ENCODE measurements at places on chromosomes 6 and 20.

GRCh38 chr20:18857640-18858039 is 44.1 kb downstream of the SCP2D1 start:
- no peak for DNase-seq

DNA sequence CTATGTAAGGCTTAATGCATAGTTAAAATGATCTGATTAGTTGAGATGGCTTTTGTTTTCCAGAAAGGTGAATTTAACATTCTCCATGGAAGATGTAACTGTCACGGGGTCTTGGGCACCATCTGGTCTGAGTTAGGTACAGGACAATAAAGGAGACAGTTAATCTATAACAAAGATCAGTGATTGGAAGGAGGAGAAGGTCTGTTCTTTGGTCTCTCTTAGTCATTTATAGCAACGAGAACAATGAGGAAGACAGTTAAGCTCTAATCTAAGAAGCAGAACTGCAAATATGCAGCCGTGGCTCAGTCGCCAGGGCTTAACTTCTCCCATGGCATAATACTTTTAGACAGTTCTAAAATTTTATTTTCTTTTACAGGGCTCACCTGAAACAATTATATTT is 405.5 kb upstream of the SULF2 start:
- no peak for DNase-seq

DNA sequence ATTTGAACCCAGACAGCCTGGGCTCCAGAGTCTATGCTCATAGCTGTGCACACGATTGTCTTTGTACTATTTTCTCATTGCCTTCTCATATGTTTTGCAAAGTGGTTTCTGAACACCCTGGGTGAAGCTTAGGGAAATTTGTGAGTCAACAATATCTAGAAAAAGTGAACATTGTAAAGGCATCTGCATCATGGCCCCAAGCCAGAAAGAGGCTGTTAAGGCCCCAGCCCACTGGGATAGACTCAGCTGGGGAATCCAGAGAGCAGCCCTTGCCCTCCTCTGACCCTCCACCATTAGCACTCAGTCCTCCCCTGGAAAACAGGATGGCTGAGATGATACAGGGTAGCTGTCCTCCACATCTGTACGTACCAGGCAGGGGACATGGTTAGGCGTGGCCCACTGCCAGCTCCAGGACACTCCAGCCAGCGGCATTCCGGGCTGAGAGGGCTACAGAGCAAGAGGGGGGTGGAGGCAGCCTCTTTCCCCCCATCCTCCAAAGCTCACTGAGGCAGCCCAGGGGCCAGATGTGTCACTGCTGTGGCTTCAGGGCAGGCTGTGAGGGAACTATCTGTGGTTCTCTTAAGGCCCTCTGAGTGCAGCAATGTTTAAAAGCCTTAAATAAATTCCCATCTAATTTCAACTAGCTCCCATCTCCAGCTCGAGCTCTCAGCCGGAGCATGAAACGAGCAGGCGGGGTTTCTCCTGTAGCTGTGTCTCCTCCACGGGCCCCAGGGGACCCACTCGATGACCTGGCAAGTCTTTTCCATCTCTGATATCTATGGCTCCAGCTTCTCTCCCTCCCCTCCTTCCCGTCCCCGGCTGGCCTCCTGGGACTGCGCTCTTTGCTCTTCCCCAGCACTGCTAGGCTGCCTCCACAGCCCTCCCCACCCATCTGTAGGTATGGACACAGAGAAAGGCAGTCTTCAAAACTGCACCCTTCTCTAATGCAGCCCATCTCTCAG is 209.4 kb upstream of the LRFN2 start:
- no peak for DNase-seq

GRCh38 chr20:9025011-9025410 is 43.9 kb upstream of the PLCB4 start:
- no peak for DNase-seq

DNA sequence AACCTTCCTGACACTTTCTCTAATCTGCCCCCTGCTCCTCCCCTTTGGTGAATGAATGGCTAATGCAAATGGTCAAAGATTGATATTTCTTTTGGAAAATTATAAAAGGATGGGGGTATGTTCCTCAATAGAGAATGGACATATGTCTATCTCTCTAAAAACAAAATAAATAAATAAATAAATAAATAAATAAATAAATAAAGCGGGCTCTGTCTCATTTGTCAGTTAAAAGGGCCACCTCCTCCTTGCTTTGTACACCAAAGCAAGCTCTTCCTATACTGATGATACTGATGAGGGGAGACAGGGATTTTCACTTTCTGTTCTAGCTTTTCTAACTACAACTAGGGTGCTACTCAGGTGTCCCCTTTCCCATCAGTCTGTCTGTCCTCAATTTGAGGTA is 135.5 kb upstream of the SPACA1 start:
- DNase-seq: no peak

DNA sequence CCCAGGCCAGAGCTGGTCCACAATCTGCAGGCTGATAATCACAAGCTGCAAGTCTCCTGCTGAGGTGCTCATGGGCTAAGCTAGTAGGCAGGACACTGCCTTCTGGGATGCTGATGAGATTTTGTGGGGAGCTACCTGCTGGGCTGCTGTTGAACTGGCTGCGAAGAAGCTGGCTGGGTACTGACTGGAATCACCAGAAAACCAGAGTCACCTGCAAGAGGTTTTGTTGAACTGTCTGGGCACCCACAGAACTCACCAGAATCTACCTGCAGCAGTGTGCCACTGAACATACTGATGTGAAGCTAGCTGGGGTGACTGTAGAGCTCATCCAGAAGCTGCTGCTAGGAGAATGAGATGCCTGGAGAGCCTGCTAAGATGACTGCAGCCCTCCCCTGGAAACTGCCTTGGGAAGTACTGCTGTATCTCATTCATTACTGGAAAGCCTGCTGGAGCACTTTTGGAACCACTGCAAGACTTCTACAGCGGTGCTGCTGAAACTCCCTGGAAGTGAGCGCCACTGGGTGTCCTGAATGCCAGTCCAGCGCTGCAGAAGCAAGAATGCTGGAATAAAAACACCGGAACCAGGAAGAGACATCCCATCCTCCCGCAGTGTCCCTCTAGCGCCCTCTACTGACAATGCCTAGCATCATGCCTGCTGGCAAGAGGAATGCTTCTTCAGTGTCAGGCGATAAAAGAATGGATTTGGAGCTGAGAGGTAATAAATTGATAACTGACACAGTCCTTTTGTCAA is 64.9 kb upstream of the ARHGAP18 start:
- DNase-seq: peak; percentile 20

- DNase-seq: no peak
These were observed 671 bp downstream of the TAPBP start for GRCh38 chr6:33313105-33313708.

DNA sequence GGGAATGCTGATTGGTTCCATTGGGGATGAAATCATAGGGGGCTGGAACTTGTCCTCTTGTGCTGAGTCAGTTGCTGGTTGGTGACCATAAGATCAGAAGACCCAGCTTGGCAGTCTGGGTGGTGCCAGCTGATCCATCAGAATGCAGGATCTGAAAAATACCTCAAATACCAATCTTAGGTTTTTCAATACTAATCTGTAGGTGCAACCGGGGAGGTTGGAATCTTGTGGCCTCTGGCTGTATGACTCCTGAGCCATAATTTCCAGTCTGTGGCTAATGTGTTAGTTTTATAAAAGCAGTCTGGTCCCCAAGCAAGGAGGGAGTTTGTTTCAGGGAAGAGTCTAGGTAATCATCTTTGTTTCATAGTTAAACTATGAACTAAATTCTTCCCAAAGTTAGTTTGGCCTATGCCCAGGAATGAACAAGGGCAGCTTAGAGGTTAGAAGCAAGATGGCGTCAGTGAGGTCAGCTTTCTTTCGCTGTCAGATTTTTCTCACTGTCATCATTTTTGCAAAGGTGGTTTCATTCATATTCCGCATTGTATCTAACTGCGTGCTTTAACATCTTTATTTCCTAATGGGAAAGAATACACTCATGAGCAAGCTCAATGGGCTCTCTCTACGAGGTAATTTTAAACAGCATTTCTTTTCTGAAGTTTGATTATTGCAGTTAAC is 2.0 kb downstream of the ARMH2 start:
- no peak for DNase-seq

GRCh38 chr6:89925826-89926225 is 31.6 kb downstream of the GJA10 start:
- DNase-seq: no peak

DNA sequence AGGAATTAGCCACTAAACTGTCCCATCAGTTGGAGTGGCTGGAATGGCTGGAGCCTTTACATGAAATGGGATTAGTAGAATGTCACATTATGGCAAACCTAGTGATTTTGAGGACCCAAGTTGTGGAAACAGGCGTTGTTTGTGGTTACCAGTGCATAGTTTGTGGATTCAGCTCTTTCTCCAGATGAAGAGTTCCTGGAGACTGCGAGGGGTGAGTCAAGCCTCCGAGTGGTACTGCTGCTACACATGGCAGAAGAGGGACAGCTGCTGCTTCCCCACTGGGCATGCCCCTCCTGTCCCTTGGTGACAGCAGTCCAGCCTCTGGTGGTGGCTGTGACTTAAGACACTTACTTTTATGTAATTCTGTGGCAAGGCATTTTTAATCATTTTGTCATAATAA is 94.2 kb upstream of the SCP2D1 start:
- no peak for DNase-seq

- DNase-seq: no peak
These were observed 128.1 kb upstream of the DOK5 start for GRCh38 chr20:54347166-54347833.

DNA sequence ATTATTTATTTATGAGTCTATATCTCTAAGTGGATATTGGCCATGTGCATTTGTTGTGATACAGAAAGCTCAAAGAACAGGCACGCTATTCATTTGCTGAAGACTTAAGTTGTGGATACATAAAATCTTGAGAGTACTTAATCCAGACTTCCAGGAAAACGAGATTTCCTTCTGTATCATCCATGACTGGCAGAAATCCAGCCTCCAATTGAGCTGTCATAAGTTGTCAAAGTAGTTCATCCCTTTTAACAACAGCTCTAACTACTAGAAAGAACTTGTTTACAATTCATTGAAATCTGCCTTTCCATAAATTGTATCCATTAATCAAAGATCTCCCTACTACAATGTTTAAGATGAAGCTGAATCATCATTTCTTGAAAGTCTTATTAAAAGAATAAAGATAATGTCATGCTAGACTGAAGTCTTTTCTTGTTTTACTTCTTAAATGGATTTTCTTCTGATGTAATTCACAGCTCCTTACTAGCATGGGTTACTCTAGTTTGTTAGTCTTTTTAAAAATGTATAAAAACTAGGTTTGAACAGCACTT is 447.3 kb upstream of the CITED2 start:
- no peak for DNase-seq

- DNase-seq: no peak
These were observed 1089.3 kb upstream of the DEFB115 start for GRCh38 chr20:30168025-30168799.

DNA sequence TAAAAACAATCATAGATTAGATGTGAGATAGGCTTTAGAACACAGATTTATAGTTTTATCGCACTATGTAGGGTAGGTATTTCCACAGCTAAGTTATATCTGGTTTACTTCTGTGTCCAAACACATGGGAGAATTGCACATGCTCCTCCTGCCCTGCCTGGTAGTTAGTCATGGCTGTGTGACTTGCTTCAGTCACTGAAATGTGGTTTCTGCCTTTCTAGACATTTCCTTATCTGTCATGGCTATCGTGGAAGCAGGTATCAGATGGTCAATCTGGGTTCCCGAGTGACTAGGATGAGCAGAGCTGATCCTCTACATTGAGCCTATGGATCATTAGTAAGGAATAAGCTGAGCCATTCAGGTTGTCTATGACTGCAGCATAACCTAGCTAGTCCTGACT is 117.8 kb upstream of the GMDS start:
- no peak for DNase-seq

DNA sequence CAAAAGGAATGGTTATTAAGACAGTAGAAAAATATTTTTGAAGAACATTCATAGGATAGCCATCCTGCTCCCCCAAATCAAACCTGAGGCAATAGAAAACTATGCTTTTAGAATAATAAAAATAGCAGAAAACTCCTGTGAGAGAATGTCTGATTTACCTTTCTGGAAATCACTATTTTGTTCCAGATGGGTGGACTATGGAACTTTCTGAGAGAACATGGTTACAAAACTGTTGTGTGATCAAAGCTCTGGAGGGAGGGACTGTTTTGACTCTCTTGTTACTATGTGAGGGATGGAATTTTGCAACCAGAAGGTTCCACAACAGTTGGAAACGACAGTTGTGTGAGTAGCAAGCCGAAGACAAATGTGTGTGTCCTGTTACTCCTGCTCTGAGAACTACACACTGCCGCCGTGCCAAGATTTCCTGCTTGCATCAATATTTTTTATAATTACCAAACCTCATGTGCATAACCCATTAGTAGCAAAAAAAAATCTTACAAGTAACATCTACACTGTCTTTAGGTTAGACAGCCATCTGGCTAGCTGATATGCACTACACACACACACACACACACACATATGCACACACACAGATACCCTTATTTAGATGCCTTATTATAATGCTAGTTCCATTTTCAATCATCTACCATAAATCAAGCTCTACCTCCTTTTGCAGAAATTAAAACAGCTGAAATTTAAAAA is 11.0 kb upstream of the HIVEP1 start:
- DNase-seq: no peak

DNA sequence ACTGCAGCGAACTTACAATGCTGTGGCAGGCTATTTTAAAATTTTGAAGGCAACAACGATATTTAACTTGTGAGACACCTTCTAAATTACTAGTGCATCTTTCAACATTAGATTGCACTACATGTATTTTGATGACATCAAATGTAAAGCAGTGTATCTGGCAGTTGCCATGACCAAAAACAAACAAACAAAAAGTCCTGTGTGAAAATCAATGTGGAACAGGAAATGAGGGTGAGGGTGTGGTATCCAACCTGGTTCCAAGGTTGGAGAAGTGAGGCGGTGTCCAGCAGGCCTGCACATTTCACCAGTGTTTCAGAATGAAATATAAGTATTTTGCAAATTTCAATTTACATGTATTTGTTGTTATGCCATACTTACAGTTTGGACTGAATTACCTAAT is 112.0 kb downstream of the LAMP5 start:
- DNase-seq: no peak

DNA sequence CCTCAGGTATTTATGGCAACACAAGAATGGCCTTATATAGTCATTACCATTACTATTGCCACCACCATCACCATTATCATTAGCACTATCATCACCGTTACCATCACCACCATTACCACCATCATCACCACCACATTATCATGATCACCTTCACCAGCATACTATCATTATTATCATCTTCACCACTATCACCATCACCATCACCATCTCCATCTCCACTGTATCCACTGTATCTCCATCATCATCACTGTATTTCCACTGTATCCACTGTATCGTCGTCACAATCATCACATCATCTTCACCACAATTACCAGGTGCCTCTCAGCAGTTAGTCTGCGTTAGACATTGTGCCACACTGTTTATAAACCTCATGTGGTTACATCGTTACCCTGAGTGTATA is 45.3 kb downstream of the GGTLC1 start:
- no peak for DNase-seq
